ENCODE measurements at places on chromosomes 12 and 14. TPM values are rescaled to one million over a fixed set of nuclear protein-coding genes. Genes with fewer than 3 reads are reported as not detected.

GDF3 gene
- not detected for total RNA-seq

RHEBL1 gene
- 6.5 TPM for total RNA-seq

SLC38A1 gene
- 96.5 TPM for total RNA-seq

P2RX2 gene
- 0.25 TPM for total RNA-seq

HIGD1C gene
- total RNA-seq: not detected

LGMN gene
- total RNA-seq: 68.2 TPM

RNFT2 gene
- total RNA-seq: 75.3 TPM

LRRC10 gene
- not detected for total RNA-seq

CLEC6A gene
- not detected for total RNA-seq

TC2N gene
- 4.7 TPM for total RNA-seq

CLEC1A gene
- total RNA-seq: 1.4 TPM

GSG1 gene
- not detected for total RNA-seq

OTOGL gene
- total RNA-seq: 5.0 TPM

OVCH1 gene
- 2.0 TPM for total RNA-seq

ZBTB42 gene
- 0.60 TPM for total RNA-seq

INSM2 gene
- total RNA-seq: 2.2 TPM

NFE2 gene
- 0.57 TPM for total RNA-seq

FBLN5 gene
- 26.8 TPM for total RNA-seq

POLE gene
- 22.7 TPM for total RNA-seq

TMPRSS12 gene
- total RNA-seq: not detected

PPP4R4 gene
- total RNA-seq: 30.9 TPM

All from dorsolateral prefrontal cortex (tissue), 122 donors.